Fibroblast of villous mesenchyme (primary cell): ENCODE measurements at places on chromosomes 6 and 20. TPM values are rescaled to one million over a fixed set of nuclear protein-coding genes. Genes with fewer than 3 reads are reported as not detected.

The BMP6 gene
- under 0.01 and 1.7 TPM in 2 replicates for total RNA-seq

The FAM209B gene
- not detected in 2 replicates for total RNA-seq

The IL17A gene
- total RNA-seq = not detected in 2 replicates

The LY6G6F gene
- not detected in 2 replicates for total RNA-seq

The RAET1L gene
- total RNA-seq = not detected in 2 replicates

The BMP7 gene
- not detected in 2 replicates for total RNA-seq

The FOXQ1 gene
- total RNA-seq = 0.43 and 0.97 TPM in 2 replicates

The STMND1 gene
- total RNA-seq = under 0.01 TPM in 1 of 2 replicates, not detected in the other

The EYS gene
- under 0.01 TPM in 2 replicates for total RNA-seq
